Cerebellum (tissue), 4 donors: ENCODE measurements at places on chromosomes 4 and X. TPM values are rescaled to one million over a fixed set of nuclear protein-coding genes. Genes with fewer than 3 reads are reported as not detected.

DNA sequence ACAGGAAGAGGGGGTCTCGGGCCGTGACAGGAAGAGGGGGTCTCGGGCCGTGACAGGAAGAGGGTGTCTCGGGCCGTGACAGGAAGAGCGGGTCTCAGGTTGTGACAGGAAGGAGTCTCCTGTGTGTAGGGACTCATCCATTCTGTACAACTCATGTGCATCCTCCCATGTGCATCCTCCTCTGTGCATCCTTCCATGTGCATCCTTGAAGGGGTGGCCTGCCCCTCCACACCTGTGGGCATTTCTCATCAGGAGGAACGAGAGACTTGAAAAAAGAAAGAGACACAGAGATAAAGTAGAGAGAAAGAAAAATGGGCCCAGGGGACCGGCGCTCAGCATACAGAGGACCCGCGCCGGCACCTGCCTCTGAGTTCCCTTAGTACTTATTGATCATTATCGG, 30.2 kb upstream of the PLCXD1 start:
- DNase-seq: no peak

Gene DBET
- total RNA-seq: not detected

Gene HTN3
- total RNA-seq: not detected

Gene AGTR2
- total RNA-seq: not detected
